Heart left ventricle (tissue), 16 donors: ENCODE measurements at places on chromosomes 5 and 9. TPM values are rescaled to one million over a fixed set of nuclear protein-coding genes. Genes with fewer than 3 reads are reported as not detected.

Gene LCNL1
- total RNA-seq: 8.7 TPM

Gene MCIDAS
- not detected for total RNA-seq

Gene SLC25A2
- total RNA-seq: not detected

Gene ABLIM3
- 175 TPM for total RNA-seq

Gene NDOR1
- 9.6 TPM for total RNA-seq

Gene HRCT1
- 2.3 TPM for total RNA-seq

Gene OR5C1
- not detected for total RNA-seq

Gene RAI14
- 7.7 TPM for total RNA-seq

Gene PCDHGC4
- total RNA-seq: 2.8 TPM

Gene PCA3
- not detected for total RNA-seq

Gene SH3TC2
- total RNA-seq: 6.2 TPM

Gene ZNF454
- total RNA-seq: 1.7 TPM

Gene MOB3B
- total RNA-seq: 1.1 TPM

Gene DDX4
- total RNA-seq: not detected
